ENCODE measurements at places on chromosomes 3 and 15.

- DNase-seq = no peak
These were observed 10.3 kb downstream of the PRR20G start for GRCh38 chr3:127277561-127277960.

GRCh38 chr3:132720228-132720627 is 2.0 kb downstream of the NPHP3 start:
- DNase-seq = no peak

DNA sequence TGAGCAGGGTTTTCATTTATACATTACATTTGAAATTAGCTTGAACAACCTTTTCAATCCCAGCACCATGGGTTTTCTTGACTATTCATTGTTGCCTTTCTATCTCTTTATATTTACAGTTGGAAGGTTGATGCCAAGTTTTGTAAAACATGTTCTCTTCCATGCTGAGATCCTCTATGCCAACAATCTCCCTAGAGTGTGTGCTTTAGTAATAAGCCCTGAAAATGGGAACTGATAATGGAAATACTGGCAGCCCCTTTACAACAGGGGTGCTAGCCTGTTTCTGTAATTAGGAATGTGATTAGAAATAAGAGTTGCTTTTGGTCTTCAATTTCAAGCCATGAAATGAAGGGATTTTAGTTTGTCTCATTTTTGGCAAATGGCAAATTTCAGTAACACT is 239.9 kb upstream of the NAALADL2 start:
- DNase-seq = no peak

DNA sequence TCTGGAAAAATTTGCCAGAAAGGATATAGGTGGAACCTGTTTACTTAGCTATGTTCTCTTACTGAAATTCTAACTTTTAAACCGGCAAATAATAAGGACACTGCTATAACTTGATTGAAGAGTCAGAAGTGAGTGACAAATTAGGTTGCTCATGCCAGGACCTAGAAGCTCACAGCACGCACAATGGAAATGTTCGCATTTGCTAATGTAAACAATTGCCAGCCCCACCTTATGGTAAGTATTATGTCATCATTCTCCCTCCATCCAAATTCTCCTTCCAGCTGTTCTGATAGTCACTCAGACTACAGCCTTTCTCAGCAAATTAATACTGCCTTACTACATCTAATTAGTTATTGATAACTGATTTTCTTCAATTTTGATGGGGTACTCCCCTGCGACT is 4.8 kb upstream of the STXBP5L start:
- no peak for DNase-seq

DNA sequence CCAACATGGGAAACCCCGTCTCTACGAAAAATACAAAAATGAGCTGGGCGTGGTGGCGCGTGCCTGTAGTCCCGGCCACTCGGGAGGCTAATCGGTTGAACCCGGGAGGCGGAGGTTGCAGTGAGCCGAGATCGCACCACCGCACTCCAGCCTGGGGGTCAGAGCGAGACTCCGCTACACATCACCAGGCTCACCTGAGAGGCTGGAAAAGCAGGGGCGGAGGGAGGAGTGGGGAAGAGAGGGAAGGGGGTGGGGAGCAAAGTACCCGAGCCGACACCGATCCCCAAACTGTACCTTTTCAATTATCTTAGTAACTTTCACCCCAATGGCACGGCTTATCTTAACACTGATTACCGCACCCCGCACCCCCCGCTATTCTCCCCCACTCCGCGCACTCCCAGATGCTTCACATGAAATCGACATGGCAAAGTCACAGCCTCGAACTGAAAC is 46.4 kb upstream of the SYNM start:
- no peak for DNase-seq

- no peak for DNase-seq
These were observed 58.7 kb upstream of the MKRN3 start for GRCh38 chr15:23506762-23507161.

GRCh38 chr3:121531269-121531668 is 14.5 kb downstream of the POLQ start:
- no peak for DNase-seq

DNA sequence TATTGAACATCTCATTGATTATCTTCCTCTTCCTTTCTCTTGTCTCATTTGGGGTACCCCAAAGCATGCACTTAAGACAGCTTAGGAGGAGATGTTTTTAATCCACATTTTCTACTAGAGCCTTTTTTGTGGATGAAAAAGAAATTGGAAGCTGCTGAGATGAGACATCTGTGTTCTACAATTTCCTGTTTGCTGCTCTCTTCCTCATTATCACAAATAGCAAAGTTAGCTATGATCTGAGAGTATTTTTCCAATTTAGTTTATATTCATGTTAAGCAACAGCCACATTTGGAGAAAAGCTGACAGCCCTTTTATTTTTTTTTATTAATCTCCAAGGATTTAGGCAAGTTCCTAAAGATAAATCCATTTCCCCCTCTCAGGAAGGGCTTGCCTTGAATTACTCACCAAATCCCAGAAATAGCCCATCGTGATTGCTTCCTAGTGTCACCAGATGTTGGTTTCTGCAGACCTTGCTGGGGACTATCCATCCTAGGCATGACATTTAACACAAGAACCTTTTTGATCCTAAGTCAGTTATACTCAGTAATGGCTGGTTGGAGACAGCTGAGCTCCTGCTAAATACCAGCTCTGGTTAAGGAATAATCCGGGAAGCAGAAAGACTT is 70.8 kb upstream of the FILIP1L start:
- DNase-seq = no peak

- DNase-seq = no peak
These were observed 58.4 kb upstream of the LRTM1 start for GRCh38 chr3:54986294-54986693.

DNA sequence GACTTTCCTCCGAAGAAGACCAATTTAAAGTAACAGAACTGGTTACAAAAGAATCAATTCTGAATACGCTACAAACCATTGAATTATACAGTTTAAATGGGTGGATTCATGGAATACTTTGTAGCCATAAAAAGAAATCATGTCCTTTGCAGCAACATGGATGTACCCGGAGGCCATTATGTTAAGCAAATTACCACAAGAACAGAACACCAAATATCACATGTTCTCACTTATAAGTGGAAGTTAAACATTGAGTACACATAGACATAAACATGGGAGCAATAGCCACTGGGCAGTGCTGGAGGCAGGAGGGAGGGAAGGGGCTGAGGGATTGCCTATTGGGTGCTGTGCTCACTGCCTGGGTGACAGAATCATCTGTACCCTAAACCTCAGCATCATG is 61.3 kb downstream of the EDEM1 start:
- no peak for DNase-seq

DNA sequence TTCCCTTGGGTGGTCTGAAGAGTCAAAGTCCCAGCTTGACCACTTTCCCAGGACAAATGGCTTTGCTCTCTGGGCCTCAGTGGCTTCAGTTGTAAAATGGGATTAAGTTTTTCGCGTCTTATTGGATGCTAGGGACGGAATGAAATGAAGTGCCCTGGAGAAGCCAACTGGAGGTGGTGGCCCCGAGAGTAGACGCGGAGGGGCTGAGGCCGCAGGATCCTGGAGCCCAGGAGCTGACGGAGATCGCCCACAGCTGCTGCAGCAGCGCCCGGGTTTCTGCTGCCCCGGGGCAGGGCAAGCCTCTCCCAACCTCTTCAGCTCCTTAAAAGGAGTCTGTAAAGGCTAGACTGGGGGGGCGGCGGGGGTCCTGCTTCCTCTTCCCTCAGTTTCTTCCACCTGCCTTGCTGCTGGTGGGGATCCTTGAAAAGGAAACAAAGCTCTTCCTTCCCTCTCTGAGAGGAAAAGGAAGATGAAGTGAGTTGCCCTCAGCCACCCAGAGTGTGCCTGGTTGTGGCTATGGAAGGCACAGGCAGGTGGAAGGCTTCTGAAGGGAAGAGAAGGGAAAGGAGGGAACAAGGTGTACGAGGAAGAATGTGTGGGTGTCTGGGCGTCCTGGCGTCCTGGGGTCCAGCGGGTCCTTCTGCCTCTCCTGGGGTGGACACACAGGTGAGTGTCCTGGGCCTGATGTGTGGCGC is 967 bp upstream of the BNC1 start:
- no peak for DNase-seq

- no peak for DNase-seq
These were observed 2.9 kb upstream of the NDN start for GRCh38 chr15:23690015-23690414.

GRCh38 chr15:59327942-59328341 is 44.7 kb downstream of the MYO1E start:
- no peak for DNase-seq

DNA sequence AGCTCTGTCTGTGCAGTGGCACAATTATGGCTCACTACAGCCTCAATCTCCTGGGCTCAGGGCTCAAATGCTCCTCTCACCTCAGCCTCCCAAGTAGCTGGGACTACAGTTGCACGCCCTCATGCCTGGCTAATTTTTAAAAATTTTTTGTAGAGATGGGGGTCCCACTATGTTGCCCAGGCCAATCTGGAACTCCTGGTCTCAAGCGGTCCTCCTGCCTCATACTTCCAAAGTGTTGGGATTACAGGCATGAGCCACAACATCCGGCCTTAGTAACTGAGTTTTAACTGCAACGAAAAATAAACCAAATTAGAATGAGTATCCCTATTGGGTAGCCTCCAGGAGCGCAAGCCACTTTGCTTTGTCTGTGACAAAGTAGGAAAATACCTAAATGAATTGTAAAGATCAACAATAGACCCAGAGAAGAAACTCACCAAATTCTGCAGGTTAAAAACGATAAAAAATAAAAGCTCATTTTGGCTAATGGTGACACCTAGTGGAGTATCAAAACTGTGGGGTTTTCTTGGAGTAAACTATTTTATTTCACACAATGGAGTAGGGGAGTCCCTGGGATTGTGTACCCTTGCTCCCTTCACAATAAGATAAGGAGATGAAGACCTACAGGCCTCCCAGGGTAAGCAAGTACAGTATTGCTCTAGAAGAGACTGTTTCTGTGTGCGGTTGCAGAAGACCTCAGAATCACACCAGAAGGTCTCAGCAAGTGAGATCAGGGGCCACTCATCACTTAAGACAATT is 21.0 kb upstream of the CA12 start:
- peak; percentile 49 for DNase-seq

GRCh38 chr3:131957980-131958379 is 76.8 kb downstream of the CPNE4 start:
- no peak for DNase-seq

DNA sequence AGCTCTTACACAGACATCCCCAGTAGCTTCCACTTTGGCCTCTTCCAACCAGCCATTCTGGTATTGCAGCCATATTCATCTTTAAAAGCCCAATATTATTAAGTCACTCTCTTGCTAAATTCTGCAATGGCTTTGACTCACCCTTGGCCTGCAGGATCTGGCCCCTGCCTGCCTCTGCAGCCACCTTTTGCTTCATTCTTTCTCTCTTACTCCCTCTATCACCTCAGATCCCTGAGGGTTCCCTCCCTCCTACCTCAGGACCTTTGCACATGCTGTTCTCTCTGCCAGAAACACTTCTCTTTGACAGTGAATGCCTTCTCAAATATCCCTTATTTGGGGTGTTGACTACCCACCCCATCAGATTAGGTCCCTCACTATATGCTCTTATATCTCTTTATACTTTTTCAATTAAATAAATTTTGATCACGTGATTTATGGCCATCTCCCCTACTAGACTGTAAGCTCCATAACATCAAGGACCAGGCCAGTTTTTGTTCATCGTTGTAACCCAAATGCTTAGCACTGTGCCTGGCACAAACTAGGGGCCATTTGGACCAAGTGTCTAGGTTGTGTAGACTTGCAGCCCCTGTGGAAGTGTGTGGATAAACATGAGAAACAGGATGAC is 32.3 kb upstream of the UBE2Q2 start:
- DNase-seq = no peak

DNA sequence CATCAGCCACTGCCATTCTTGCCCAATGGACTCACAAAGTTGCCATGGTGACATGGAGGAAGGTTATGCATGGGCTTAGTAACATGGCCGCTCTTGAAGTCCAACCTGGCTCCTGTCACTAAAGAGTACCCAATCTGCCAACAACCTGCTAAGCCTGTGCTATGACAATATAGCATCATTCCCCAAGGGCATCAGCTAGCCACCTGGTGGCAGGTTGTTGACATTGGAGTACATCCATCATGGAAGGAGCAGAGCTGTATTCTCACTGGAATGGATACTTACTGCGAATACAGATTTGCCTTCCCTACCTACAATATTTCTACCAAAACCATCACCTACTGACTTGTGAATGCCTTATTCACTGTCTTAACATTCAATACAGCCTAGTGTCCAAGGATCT is 138.9 kb upstream of the RORA start:
- DNase-seq = no peak

GRCh38 chr15:58748852-58749531 is 515 bp downstream of the ADAM10 start:
- DNase-seq = peak; percentile 33

- no peak for DNase-seq
These were observed 70.8 kb downstream of the ABTB1 start for GRCh38 chr3:127743351-127744252.

GRCh38 chr3:17011728-17012338 is 127.1 kb downstream of the PLCL2 start:
- no peak for DNase-seq

GRCh38 chr3:37945807-37946530 is 44.6 kb upstream of the VILL start:
- no peak for DNase-seq

- DNase-seq = no peak
These were observed 427.5 kb downstream of the VGLL3 start for GRCh38 chr3:86563400-86563970.

DNA sequence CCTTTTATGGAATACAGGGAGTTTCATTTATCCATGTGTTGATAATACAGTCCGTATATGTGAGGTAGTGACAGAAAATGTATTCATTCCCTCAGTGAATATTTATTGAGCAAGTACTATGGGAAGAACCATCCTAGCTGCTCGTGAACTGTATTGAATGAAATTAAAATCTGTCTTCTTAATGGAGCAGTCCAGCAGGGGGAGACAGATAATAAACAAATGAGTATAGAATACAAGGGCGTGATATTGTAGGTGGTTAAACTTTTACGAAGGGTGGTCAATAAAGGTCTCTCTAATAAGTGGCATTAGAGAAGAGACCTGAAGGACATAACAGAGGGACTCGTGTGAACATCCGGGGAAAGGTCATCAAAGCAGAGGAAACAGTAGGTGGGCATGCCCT is 62.7 kb upstream of the OSTN start:
- DNase-seq = no peak

DNA sequence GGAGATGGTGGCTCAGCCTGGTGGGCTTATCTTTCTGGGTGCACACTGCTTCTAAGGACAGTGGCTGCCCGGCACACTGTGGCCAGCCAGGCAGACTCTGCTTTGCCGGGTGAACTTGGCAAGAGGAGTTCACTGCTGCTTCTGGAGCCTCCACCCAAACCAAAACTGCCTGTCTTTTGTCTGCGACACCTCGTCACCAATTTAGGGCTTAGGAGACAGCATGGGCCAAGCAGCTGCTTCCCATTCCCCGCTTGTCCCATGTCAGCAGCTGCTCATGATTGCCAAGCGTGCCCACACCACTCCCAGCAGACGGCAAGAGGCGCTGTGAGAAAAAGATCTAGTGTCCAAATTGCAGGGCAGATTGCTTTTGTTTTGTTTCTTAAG is 57.3 kb downstream of the LSM3 start:
- DNase-seq = no peak
